ENCODE measurements at places on chromosomes 6 and 20.

- no peak for DNase-seq
Observed at GRCh38 chr20:47682028-47682783, 103.1 kb downstream of the SULF2 start.

GRCh38 chr6:153624528-153624927 is 414.5 kb upstream of the OPRM1 start:
- no peak for DNase-seq

GRCh38 chr6:111722179-111722731 is 116.6 kb upstream of the TRAF3IP2 start:
- DNase-seq, result no peak

DNA sequence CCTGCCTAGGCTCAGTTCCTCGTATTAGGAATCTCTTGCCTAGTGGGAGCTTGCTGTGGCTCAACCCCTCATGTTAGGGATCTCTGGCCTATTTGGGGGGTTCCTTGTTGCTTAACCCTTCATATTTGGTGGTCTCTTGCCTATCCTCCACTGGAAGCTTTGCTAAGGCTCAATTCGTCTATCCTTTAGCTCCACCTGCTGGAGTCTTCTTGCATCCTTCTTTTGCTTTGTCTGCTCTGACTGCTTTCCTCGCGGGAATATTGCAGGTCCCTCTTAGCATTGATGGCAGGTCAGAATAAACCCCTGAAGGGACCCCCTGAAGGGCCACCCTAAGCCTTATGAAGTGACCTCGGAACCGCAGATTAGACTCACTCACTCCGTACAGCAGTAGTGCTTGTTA is 203.0 kb upstream of the TBX18 start:
- no peak for DNase-seq

- DNase-seq, result no peak
Observed at GRCh38 chr6:74447013-74447412, 751.0 kb downstream of the CD109 start.

DNA sequence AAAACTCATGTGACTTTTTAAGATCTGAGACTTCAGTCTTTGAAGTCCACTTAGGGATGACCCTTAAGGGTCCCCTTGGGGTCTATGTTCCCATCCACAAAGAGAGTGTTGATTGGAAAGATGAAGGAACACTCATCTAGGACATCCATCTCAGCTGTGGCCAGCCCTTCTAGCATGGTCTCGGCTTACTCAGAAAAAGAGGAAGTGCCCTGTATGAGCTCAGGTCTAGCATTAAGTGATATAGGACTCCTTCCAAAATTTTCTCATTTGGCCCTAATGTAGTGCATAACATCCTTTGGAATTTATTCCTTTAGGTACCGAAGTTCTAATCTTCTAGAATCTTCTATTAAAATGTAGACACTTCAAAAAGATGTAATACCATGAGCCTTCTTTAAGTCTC is 77.4 kb downstream of the NDUFAF5 start:
- no peak for DNase-seq

- no peak for DNase-seq
Observed at GRCh38 chr6:127539272-127539671, 20.1 kb upstream of the MTCL3 start.

DNA sequence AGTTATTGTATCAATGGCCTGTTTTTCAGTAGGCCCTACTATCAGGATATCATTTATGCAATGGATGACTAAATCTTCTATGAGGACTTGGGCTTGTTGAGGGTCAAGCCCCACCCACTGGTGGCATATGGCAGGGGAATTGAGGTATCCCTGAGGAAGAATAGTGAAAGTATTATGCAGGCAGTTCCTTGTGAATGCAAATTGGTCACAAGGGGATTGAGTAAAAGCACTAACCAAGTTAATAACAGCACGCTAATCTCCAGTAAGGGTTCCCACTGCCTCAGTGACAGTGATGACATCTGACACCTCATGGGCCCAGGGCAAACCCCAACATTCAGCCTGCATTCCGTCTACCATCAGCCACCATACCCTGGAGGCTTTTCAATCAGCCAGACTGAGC is 14.9 kb downstream of the BPIFA1 start:
- no peak for DNase-seq

DNA sequence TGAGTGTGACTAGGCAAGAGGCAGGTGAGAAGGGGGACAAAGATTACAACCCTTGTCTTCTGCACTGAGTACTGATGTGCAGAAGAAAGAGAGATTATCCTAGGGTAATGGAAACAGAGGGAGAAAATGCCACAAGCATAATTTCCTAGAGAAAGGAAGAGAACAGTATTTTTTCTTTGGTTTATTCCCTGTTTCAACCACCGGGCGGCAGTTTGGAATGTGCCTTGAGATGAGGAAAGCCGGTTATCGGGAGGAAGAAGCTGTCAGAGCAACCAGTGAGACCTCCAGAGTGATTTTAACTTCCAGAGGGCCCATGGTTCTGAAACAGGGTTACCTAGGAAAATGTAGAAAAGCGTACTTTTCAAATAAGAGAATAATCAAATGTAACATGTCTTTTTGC is 121.4 kb downstream of the REV3L start:
- peak; percentile 32 for DNase-seq

DNA sequence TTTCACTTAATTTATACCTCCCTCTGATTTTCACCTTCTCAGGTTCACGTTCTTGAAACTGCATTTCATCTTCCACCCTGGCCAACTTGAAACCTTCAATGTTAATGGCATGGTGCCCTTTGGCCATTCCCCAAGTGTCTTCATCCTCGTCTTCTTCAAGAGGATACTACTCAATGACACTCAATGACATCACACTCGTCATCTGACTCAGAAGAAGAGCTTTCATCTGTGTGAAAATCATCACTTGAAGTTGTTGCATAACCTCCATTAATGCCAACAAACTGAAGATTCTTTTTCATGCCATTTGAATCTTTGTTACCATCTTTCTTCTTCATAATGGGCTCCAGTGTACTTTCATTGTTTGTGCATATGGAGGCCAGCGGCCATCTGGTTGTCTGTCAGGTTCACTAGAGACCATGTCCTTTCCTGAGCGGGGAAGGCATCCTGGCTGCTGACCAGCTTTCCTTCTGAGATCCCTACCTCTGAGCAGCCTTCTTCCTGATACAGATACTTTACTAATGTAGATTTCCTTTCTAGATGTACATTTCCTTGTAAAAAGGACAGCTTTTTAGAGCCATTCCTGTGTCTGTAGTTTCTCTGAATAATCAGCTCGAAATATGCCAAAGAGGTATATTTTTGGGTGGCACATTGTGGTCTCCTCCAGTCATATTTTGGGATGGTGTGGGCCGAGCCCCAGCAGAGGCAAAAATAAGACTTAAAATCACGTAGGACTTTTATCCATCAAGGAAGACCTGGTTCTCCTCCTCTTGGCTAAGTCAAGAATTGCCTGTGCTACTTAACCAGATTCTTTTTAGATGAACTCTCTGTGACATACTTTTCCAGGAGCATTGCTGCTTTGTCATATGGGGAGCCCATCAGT is 21.3 kb downstream of the TRMT6 start:
- DNase-seq, result no peak

DNA sequence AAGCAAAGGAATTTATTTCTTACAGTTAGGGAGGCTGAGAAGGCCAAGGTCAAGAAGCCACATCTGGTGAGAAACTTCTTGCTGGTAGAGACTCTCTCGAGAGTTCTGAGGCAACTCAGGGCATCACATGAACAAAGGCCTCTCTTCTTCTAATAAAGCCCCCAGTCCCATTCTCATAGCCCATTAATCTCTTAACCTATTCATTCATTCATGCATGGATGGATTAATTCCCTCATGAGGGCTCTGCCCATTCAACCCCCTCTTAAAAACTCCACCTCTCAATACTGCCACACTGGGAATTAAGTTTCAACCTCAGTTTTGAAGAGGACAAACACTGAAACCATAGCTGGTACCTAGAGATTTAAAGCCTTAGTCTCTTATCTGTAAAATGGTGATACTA is 217.9 kb upstream of the SPTLC3 start:
- DNase-seq, result no peak

DNA sequence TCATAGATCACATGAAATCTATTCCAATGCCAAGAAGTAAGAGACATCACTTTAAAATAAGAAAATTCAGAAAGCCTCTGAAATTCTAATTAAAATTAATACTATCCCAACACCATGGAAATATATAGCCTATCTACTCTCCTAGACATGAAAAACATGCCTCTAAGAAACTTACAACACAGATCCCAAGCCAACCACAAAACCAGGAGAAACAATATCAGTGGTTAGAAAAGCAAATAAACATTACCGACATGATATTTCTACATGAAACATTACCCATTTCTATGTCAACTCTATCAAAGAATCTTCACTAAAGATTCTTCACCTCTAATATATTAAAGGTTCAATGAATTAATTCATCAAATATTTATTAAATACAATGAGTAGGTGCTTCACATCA is 4.8 kb downstream of the EPB41L2 start:
- DNase-seq, result no peak

- DNase-seq, result peak; percentile 79
Observed at GRCh38 chr6:125974214-125974866, 12.0 kb upstream of the TRMT11 start.

GRCh38 chr20:1335961-1336698 is 7.2 kb upstream of the SDCBP2 start:
- no peak for DNase-seq

DNA sequence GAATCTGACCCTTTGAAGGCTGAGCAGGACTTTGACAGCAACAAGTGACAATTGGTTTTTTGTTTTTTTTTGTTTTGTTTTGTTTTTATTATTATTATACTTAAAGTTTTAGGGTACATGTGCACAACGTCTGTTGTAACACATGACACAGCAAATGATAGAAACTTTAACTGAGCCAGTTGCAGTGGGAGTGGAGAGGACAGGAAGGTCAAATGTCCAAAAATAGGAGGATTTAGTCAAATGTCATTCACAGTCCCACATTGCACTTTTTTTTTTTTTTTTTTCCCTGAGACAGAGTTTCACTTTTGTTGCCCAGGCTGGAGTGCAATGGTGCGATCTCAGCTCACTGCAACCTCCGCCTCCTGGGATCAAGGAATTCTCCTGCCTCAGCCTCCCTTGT is 223.0 kb downstream of the HIVEP2 start:
- no peak for DNase-seq

- DNase-seq, result no peak
Observed at GRCh38 chr6:9028086-9028485, 592.7 kb upstream of the SLC35B3 start.

GRCh38 chr20:3739926-3740451 is 7.5 kb downstream of the HSPA12B start:
- no peak for DNase-seq

DNA sequence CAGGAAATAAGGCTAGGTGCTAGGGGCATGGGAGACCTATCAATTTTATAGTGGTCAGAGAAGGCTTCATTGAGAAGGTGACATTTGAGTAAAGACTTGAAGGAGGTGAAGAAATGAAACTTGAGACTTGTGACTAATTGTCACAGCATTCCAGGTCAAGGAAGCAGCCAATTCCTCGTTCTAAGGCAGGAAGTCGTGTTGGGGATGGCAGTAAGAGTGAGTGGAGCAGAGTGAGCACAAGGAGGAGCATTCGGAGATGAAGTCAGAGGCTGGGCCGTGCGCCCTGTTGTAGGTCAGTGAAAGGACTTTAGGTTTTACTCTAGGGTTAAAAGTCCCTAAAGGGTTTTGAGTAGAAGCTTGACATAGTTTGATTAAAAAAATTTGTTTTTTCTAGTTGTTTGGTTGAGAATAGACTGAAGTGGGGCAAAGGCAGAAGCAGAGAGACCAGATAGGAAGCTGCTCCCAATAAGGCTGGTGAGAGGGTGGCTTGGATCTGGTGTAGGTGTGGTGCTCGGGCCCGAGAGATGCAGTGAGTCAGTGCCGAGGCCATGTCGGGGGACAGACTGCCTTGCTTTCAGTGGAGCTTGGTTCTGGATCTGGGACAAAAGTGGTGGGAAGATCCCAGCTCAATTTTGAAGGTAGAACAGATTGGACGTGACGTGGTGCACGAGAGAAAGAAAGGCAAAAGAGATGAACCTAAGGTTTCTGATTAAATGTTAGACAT is 2.6 kb upstream of the RSPH3 start:
- no peak for DNase-seq

- DNase-seq, result no peak
Observed at GRCh38 chr6:15320693-15321092, 74.8 kb downstream of the JARID2 start.

GRCh38 chr6:163398815-163399214 is 15.7 kb upstream of the QKI start:
- no peak for DNase-seq
